Smooth muscle cell of bladder (primary cell): ENCODE measurements at places on chromosomes 6 and 20. TPM values are rescaled to one million over a fixed set of nuclear protein-coding genes. Genes with fewer than 3 reads are reported as not detected.

Gene PRRT1
- total RNA-seq, result 0.14 and 0.18 TPM in 2 replicates

Gene VGLL2
- not detected in 2 replicates for total RNA-seq

Gene ACTL10
- total RNA-seq, result 1.3 and 1.9 TPM in 2 replicates

Gene BANF2
- total RNA-seq, result not detected in 2 replicates

Gene F13A1
- total RNA-seq, result not detected in 2 replicates

Gene TFAP2D
- not detected in 2 replicates for total RNA-seq

Gene LPA
- not detected in 2 replicates for total RNA-seq

Gene ADIG
- not detected in 2 replicates for total RNA-seq
